IPS DF 19.7 (cell line): ENCODE measurements at places on chromosomes 3 and 15.

GRCh38 chr3:32003380-32003779 lies 21.8 kb downstream of the ZNF860 start:
- no peak for DNase-seq

- no peak for DNase-seq
Measured at GRCh38 chr3:81554801-81555200, 206.6 kb downstream of the GBE1 start.

DNA sequence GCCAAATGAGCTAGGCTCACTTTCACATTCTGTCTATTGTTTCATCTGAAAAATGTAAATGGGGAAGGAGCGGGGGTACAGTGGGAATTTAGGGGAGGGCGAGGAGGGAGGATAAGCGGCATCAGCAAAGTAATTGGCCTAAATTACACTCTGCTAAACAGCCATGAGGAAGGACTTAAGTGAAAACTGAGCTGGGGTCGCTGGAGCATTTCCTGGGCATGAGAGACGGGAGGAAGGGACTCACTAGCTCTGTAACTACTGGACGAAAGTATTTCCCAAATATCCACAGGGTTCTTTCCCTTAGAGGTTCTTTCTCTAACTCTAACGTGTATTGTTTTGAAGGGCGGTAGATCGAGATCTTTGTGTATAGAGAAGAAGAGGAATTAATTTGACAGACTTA lies 418.0 kb downstream of the SOX2 start:
- no peak for DNase-seq

GRCh38 chr3:70775257-70775656 lies 462.8 kb upstream of the MDFIC2 start:
- DNase-seq = no peak

DNA sequence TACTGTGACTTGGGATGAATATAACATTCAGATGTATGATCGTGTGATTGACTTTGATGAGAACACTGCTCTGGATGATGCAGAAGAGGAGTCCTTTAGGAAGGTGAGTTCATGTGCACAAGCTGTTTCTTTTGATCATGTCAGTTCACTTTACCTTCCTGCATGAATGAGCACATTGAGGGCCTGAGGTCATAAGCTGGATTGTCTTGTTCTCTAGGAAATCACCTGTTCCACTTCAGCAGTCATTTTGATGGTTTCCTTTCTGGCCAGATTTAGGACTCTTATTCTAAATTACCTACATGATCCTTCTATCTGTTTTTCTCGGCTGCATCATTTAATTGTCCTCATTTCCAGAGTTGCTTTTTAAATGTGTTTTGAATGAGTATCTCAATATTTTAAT lies 4.1 kb downstream of the RCN2 start:
- DNase-seq = no peak

DNA sequence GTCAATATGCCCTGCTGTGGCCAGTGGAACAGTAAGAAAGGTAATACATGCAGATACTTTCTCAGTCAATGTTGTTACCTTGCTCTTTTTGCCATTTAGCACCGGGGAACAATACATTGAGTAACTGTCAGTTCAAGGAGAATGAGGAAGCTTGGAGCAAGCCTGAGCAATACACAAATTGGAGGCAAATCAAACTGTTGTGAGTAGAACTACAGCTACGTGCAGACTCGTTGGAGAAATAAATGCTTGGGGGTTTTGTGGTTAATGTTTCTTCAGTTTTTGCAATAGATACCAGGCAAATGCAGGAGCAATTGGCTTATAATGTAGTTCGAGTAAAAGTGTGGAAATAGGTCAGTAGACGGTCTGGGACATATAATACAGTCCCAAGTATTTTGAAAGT lies 587.3 kb upstream of the ROBO1 start:
- no peak for DNase-seq

- no peak for DNase-seq
Measured at GRCh38 chr3:110391640-110392395, 679.8 kb upstream of the NECTIN3 start.

- peak; percentile 47 for DNase-seq
Measured at GRCh38 chr15:72306211-72306785, 13.7 kb downstream of the CELF6 start.

DNA sequence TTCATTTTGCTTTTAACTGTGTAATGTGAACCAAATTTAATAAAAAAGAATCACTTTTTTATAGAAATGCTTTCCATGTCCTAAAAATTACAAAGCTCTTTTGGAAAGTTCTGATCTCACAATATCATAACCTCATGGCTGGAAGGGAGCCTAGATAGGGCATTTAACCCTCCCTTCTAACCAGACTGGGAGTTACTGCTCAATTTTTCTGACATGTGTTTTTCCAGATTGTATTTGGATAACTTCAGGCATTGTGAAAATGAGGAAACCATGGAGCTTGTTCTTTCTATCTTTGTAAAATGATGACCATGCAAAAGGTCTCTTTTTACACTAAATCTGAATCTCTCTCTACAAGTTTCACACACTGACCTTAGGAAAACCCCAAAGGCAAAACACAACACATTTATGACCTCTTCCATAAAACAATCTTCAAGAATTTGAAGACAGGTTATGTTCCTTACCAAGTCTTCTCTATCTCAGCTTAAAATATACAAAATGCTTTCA lies 508.8 kb downstream of the DIPK2A start:
- no peak for DNase-seq

DNA sequence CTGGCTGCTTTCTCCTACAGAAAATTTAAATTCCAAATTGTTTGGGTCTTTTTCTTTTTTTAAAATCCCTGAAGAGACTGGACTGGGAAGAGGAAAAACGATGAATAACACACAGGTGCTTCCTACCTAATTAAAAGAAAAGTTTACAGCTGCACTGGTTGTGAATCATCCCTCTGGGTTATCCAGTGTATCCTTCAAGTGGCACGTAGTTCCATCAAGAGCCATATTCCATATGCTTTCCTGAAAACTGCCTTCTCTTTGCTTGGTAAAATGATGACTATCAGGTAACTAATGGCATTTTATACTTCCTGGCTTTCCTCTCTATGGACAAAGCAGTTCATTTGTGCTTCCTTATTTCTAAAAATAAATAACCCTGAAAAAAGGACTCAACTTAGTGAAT lies 123.2 kb downstream of the MAGI1 start:
- DNase-seq = no peak

DNA sequence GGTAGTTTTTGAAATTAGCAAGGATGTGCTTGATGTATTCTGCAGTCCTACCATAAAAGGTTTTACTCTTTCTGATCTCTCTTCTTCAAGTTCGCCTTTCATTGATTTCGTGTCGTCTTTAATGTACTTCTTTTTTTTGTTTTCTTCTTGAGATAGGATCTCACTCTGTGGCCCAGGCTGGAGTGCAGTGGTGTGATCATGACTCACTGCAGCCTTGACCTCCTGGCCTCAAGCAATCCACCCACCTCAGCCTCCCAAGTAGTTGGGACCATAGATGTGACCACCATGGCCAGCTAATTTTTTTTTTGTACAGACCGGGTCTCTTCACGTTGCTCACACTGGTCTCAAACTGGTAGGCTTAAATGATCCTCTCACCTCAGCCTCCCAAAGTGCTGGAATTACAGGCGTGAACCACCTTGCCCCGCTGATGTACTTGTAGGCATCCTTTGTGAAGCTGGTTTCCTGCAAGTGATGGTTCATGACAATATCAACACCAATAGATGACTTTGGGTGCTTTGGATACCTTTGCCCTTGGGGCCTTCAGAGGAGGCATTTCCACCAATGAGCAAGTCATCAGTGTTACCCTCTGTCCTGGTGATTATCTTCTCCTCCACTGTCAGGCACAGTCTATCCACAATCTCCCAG lies 28.9 kb upstream of the RNF7 start:
- no peak for DNase-seq

DNA sequence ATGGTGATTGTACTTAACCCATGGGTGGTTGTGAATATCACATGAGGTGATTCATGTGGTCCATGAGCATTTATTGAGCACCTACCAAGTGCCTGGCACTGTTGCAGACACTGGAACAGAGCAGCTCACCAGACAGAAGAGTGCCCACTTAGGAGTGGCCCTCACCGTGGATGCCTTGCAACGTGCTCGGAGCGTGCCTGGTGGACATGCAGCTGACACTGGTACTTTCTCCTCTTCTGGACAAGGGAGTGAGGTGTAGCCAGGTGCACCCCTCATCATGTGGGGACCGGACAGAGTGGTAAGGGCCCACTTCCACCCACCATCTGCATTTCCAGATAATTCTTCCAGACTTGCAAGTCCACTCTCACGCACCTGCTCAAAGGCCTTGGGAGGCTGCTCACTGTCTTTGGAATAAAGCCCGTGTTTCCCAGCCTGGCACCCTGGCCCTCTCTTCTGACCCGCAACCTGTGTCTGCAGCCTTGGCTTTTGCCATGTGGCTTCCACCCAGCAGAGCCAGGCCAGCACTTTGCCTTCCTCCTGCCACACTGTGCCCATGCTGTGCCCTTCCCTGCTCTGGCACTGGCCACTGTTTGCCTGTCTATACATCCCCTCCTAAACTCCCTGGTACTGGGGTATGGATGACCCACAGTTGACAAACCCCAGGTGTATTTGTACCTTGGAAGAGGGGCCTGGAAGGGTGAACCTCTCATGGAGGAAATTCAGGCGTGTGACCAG lies 90.9 kb upstream of the SEC13 start:
- no peak for DNase-seq

DNA sequence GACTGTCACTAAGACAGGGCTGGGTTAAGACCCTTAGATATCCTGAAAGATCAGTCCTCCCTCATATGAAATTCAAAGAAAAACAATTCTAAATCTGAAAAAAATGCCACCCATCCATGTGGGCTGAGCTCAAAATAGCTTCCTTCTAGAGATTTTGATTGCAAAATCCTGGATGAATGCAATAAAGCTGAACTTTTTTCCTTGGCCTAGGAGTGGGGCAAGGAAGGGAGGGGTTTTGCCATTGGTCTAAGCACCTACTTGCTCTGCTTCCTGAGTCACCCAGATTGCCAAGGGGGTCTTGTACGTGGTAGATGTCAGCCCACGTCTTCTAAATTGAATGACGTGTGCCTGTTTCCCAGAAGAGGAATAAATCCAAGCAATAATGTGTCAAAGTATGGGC lies 15.3 kb upstream of the SMAD3 start:
- no peak for DNase-seq

DNA sequence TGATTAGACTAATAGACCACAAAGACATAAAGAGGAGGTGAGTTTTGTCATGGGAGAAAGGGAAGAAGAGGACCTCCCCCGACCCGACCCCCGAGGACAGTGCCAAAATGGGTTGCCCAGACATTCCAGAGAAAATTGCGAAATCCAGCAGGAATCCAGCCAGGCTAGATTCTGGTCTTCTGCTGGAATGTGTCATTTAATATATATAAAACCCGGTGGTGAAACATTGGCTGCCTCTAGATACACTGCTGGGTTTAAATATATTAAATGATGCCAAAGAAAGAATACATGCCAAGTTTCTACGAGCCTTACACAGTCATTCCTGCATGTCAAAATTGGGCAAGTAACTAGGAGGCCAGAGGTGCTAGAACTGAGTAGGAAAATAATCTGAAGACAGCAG lies 45.3 kb upstream of the SPESP1 start:
- no peak for DNase-seq

DNA sequence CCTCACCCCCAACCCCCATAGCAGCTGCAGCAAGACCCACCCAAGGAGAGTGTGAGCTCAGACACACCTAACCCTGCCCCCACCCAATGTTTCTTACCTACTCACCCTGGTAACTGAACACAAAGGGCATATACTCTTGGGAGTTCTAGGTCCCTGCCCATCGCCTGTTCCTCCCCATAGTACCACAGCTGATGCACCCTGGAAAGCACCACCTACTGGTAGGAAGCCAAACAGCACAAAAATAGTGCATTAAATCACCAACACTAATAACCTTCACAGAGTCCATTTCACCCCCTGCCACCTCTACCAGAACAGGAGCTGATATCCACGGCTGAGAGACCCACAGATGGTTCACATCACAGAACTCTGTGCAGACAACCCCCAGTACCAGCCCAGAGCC lies 245.2 kb downstream of the EFHB start:
- no peak for DNase-seq

- peak; percentile 9 for DNase-seq
Measured at GRCh38 chr15:36428102-36428845, 151.2 kb upstream of the CDIN1 start.

DNA sequence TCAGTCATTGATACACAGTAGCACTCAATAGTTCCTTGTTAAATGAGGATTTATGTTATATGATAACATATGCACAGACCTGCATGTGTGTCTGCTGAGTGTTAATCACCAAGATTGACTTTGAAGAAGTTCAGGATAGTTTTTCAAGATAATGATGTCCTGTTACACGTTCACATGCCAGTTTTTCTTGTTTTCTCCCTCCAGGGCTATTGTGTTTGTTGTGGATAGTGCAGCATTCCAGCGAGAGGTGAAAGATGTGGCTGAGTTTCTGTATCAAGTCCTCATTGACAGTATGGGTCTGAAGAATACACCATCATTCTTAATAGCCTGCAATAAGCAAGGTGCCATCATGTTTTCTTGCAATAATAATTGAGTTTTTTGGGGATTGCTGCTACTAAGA lies 9.8 kb downstream of the SRPRB start:
- no peak for DNase-seq

- no peak for DNase-seq
Measured at GRCh38 chr3:176767385-176767784, 429.9 kb downstream of the TBL1XR1 start.

- no peak for DNase-seq
Measured at GRCh38 chr15:36479200-36479896, 100.1 kb upstream of the CDIN1 start.

GRCh38 chr15:66110864-66111263 lies 142.7 kb downstream of the MEGF11 start:
- no peak for DNase-seq

GRCh38 chr3:121667333-121667732 lies 6.6 kb upstream of the HCLS1 start:
- no peak for DNase-seq

DNA sequence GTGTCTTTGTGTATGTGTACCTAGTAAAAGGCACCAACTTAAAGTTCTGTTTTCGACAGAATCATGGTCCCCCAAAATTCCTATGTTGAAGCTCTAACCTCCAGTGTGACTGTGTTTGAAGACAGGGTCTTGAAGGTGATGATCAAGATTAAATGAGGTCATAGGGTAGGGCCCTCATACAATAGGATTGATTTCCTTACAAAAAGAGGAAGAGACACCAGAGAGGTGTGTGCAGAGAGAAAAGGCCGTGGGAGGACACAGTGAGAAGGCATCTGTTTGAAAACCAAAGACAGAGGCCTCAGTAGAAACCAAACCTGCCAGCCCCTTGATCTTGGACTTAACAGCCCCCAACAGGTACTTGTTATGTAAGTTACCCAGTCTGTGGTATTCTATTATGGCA lies 52.0 kb upstream of the CORO2B start:
- DNase-seq = no peak

GRCh38 chr15:90838139-90838538 lies 30.2 kb upstream of the FURIN start:
- DNase-seq = no peak

DNA sequence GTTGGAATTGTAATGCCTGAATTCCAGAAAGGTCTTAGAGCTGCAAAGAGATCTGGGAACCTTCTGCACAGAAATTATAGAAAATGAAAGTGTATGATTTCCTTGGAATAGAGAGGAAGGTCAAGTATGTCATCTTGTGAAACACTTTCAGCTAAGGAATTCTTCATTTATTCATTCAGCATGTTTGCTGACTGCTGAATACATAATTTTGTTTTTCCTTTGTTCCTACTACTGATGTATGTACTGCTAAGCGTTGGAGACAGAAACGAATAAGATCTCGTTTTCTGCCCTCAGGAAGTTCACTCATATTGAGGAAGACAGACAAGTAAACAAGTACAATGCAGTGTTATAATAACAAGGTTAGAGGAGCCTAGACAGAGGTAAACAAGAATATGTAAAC lies 14.3 kb upstream of the IL20RB start:
- no peak for DNase-seq

- DNase-seq = no peak
Measured at GRCh38 chr3:129974564-129974832, at the start of gene TRH. TSS of gene TRH (plus strand) at chr3:129974720. CDS start at chr3:129975817, 1,097 bp downstream.
